H1 (cell line): ENCODE measurements at places on chromosomes 5 and 9. TPM values are rescaled to one million over a fixed set of nuclear protein-coding genes. Genes with fewer than 3 reads are reported as not detected.

The PCDHB4 gene
- 1.4 and 1.5 TPM in 2 replicates for total RNA-seq

The TIMD4 gene
- total RNA-seq: not detected in 2 replicates

The TAF11L10 gene
- not detected in 2 replicates for total RNA-seq

The PKD2L2 gene
- total RNA-seq: not detected in 2 replicates

The ITK gene
- not detected in 2 replicates for total RNA-seq

The LCP2 gene
- 0.26 and 0.42 TPM in 2 replicates for total RNA-seq

DNA sequence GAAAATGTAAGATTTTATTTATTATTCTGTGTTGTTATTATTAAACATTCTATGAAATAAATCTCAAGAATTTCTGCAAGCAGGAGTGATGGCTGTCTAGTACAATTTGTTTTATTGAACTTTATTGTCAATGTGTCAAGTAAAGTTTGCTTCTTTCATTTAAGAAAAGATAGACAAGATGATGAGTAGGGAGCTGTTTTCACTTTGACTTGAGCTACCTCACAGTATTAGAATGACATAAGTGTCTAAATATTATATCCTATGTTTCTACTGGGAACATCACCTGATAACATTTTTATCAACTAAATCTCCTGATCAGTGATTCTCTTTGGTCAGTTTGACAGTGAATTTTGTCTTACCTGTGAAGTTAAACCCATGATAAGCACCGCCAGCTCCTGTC, 12.7 kb upstream of the EDIL3 start:
- no peaks in the 10 kb centered on the region for H3K36me3 ChIP-seq
- no peak overlapping the region for H3K27ac ChIP-seq
- DNase-seq: no peak
- no peaks in the 10 kb centered on the region for H3K4me1 ChIP-seq

DNA sequence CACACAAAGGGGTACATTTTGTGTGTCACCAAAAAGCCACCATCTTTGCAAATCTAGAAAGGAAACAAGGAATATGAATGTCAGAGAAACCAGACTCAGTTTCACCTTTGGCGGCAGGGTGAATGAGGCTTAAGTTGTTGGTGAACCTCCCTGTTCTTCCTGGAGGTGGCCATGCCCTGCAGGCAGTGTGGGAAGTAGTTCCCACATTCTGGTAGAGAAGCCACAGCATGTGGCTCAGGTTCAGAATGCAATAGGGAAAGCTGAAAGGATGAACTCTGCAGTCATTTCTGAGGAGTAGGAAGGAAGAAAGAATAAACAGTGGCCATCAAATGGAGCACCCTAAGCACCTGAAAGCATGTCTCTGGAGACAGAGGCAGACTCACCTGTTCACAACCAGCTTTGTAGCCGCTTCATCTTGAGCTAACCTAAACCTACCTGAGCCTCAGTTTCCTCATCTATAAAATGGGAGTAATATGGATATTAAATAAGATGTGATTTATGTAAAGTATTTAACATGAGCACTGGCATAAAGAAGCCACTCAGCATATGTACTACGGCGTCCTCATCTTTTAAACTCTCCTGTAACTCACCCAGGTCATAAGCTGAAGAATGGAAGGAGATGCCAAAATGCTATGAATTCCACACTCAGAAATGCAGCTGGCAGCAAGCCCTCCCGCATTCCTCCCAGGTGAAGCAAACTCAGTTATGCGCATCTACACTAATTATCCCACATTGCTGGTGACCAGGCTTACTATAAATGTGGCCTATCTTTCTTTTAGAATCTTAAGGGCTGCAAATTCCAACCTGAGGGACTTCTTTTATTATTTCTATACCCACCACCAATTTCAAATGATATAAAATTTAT, 86.0 kb downstream of the ZNF608 start:
- no peaks in the 10 kb centered on the region for H3K36me3 ChIP-seq
- peaks cover 47% of the 10 kb centered on the region for H3K4me1 ChIP-seq
- 0 out of 2 replicates have a peak overlapping the region, but pooled peaks have one; percentile 9 for H3K27ac ChIP-seq

GRCh38 chr5:91434348-91434747, 51.2 kb upstream of the ARRDC3 start:
- H3K4me3 ChIP-seq: no peak overlapping the region
- DNase-seq: no peak
- H3K27me3 ChIP-seq: no peaks in the 10 kb centered on the region
- no peaks in the 10 kb centered on the region for H3K4me1 ChIP-seq
- H3K27ac ChIP-seq: no peak overlapping the region

GRCh38 chr5:65198456-65199120, 283.1 kb downstream of the ADAMTS6 start:
- H3K4me3 ChIP-seq: no peak overlapping the region
- no peaks in the 10 kb centered on the region for H3K4me1 ChIP-seq
- H3K36me3 ChIP-seq: no peaks in the 10 kb centered on the region
- no peak for DNase-seq

DNA sequence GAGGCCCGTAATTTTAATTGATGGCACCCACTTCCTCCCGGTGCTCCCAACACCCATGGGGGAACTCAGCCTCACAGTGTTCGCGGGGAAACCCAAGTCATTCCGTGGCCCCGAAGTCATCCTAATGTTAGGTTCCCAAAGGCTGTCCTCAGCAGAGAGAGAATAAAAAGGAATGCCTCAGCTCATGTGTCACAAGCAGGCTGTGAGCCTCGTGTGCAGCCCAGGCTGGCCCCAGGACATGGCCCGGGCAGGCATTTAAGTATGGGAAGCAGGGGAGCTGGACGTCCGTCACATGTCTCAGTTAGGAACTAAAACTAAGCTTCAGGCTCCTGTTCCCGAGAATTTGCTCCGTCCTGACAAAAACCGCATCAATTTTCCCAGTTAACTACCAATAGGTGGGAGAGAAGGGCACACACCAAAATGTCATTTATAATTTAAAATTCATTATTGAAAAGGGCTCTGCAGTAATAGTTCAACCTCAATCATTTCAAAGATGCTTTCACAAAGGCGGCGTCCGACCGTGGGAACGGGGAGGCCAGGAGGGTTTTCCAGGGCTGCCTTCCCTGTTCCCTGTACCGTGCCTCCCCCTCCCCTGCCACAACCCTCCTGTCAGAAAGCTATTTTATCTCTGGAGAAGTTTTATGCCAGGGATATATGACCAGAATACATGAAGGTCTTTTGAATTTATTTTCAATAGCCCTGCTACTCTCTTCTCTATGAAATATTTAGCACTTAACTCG, 137.3 kb downstream of the FSTL4 start:
- H3K4me1 ChIP-seq: 0 out of 2 replicates have a peak, but pooled peaks cover under 1% of the 10 kb centered on the region
- no peak overlapping the region for H3K4me3 ChIP-seq
- no peak for DNase-seq
- H3K36me3 ChIP-seq: no peaks in the 10 kb centered on the region
- H3K27me3 ChIP-seq: no peaks in the 10 kb centered on the region

DNA sequence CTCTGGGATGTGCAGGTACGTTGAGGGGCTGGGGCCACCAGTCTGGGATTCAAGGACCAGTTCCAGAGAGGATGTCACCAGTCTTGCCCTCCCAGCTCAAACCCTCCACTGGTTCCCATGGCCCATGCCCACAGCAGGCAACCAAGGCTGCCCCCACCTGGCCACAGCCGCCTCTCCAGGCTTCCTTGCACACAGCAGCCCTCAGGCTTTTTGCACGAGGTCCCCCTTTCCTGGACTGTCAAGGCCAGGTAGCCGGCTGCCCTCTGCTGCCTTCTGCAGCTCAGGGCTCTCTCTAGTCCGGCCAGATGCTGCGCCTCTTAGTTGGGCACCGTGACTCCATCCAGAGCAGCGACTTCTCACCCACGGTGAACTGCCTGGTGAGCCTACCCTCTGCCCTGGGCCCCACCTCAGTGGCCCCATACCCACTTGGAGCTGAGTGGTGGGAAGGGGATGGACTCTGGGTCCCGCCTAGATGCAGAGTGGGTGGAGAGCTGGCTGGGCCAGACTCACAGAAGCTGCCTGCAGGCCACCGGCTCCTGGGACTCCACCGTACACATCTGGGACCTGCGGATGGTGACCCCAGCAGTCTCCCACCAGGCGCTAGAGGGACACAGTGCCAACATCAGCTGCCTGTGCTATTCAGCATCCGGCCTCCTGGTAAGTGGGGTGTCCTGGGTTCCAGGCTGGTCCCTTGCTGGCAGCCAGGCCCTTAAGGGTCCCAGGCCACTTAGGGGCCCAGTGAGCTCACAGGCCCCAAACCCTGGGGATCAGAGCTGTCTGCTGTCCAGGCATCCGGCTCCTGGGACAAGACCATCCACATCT, 2.9 kb downstream of the WDR38 start:
- H3K27ac ChIP-seq: no peak overlapping the region
- no peaks in the 10 kb centered on the region for H3K27me3 ChIP-seq
- H3K36me3 ChIP-seq: peaks cover 46% of the 10 kb centered on the region

DNA sequence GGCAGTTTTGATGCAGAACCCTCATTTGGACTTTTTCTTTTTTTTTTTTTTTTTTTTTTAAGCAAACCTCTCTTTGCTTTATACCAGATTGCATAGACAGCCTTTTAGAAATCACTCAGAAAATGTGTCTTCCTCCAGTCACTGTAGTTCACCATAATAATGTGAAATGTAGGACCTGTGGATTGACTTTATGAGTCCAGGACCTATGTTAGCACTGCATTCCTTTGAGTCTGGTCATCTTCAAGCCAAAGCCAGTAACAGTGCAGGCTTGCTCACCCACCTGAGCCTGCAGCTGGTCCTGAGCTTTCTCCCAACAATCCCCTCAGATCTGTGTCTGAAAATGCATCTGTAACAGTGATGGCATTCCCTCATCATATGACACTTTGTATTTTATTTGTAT, 110.7 kb upstream of the NFIL3 start:
- H3K36me3 ChIP-seq: no peaks in the 10 kb centered on the region
- no peaks in the 10 kb centered on the region for H3K27me3 ChIP-seq
- peaks cover 2% of the 10 kb centered on the region; the same call in 1 of the 2 replicates for H3K4me1 ChIP-seq
- H3K4me3 ChIP-seq: no peak overlapping the region
- no peak overlapping the region for H3K27ac ChIP-seq
- no peak for DNase-seq

GRCh38 chr9:123373447-123373923, 17.5 kb downstream of the CRB2 start:
- no peaks in the 10 kb centered on the region for H3K36me3 ChIP-seq
- no peaks in the 10 kb centered on the region for H3K27me3 ChIP-seq
- no peak for DNase-seq
- H3K4me1 ChIP-seq: peaks cover 19% of the 10 kb centered on the region

GRCh38 chr5:147436596-147436995, 73.3 kb downstream of the DPYSL3 start:
- H3K27me3 ChIP-seq: no peaks in the 10 kb centered on the region
- H3K36me3 ChIP-seq: peaks cover 2% of the 10 kb centered on the region; the same call in 1 of the 2 replicates
- H3K4me3 ChIP-seq: no peak overlapping the region
- H3K4me1 ChIP-seq: peaks cover 26% of the 10 kb centered on the region

GRCh38 chr5:1772634-1773033, 27.0 kb downstream of the MRPL36 start:
- no peak overlapping the region for H3K27ac ChIP-seq
- no peaks in the 10 kb centered on the region for H3K4me1 ChIP-seq
- no peak for DNase-seq
